Lung microvascular endothelial cell (primary cell): ENCODE measurements at places on chromosomes 7 and 10. TPM values are rescaled to one million over a fixed set of nuclear protein-coding genes. Genes with fewer than 3 reads are reported as not detected.

DNA sequence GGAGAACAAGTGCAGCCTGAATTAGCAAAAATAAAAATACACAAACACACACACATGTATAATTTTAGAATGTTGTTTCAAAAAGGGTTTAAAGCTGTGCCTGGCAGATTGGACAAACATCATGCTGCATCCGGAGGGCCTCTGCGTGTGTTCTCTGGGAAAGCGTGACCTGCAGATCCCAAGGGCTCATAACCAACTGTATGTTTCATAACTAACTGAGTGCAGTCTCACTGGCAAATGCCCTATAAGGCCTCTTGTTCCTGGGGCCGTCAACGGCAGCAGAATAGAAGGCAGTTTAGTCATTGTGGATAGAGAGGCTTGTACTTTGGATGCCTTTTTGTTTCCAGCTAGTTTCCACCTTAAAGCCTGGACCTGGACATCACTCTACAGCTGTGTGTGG lies 243.8 kb upstream of the KIAA1217 start:
- DNase-seq: no peak

DNA sequence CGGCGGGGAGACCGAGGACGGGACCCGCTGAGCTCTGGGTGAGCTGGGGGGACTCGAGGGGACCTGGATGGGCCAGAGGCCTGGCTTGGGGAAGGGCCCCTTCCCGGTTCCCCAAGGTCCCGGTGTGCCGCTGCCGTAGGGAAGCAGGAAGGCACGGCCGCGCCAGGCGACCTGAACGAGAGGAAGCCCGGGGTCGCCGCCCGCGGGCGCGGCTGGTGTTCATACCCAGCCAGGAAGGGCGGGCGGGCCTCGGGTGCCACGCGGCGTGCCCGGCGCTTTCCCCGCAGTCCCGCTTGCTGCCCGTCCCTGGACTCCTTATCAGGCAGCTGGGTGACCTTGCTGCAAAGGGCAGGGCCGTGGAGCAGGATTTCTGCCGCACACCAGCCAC lies 38.0 kb downstream of the ZNF777 start:
- peak; percentile 12 for DNase-seq

GRCh38 chr7:77570330-77571011 lies 33.4 kb downstream of the PTPN12 start:
- DNase-seq: peak; percentile 74

GRCh38 chr7:132210821-132211220 lies 365.4 kb downstream of the PLXNA4 start:
- DNase-seq: no peak

- DNase-seq: no peak
Measured at GRCh38 chr7:76405738-76406137, 3.8 kb downstream of the SSC4D start.

GRCh38 chr10:17394854-17395253 lies 59.5 kb downstream of the ST8SIA6 start:
- DNase-seq: no peak

DNA sequence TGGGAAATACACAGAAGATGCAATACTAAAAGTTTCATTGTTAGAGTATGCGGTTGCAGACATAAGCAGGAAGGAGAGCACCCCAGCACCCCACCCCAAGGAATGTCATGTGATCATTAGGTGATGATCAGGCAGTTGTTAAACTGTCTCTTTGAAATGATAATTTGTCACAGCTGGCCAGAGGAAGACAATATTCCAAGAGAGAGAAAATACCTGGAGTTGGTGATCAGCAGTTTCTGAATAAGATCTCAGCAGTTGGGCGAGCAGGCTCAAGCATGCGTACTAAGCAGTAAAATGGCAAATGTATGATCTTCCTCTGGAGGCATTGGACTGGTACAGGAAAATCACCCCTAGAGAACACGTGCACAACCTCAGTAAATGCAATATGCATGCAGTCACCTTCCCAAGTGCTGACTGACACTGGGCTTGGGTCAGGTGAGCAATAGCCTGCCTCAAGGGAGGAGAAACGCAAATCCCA lies 250.1 kb upstream of the MBL2 start:
- no peak for DNase-seq

DNA sequence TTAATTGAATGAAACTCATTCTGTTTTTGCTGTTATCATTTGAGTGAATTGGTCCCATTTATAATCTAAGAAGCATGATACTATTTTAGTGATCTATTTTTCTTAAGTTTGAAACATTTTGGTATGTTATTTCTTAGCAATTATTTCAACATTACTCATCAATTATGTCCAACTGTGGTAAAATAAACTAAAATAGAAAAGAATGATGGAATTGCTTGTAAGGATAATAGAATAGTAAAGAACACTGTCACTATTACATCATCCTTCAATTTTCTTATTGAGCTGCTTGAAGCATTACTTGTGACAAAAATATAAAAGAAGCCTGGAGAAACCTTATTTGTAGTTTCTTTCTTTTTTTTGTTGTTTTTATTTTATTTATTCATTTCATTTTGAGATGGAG lies 42.4 kb downstream of the ZNF487 start:
- no peak for DNase-seq

- DNase-seq: no peak
Measured at GRCh38 chr7:29086545-29086944, 59.8 kb downstream of the CPVL start.

- no peak for DNase-seq
Measured at GRCh38 chr10:45544191-45544590, 128.4 kb downstream of the ZFAND4 start.

- DNase-seq: no peak
Measured at GRCh38 chr10:110267276-110267675, 37.4 kb downstream of the SMNDC1 start.

DNA sequence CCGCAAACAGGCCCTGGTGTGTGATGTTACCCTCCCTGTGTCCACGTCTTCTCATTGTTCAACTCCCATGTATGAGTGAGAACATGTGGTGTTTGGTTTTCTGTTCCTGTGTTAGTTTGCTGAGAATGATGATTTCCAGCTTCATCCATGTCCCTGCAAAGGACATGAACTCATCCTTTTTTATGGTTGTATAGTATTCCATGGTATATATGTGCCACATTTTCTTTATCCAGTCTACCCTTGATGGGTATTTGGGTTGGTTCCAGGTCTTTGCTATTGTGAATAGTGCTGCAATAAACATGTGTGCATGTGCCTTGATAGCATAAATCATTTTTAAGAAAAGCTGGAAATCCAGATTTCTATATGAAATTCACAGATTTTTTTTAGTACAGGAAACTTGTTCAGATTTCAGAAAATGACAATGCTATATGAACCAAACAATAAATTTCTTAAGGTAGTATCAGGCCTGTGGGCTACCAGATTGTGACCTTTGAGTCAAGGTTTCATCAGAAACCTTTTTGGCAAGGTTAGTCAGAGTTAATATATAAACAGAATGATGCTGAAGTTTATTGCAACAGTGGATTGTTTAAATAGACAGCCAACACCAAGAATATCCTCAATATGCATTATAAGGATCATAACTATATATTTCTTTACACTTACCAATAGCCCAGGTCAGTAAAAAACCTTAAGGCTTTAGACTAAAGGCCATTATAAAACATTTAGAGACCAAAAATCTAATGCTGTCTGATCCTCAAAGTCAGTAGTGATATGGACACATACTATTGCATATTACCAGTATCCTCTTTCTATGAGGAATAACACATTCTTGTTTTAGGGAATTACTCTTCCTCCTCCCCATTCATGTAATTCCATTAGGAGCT lies 68.7 kb upstream of the PAPSS2 start:
- no peak for DNase-seq

Gene ZNF804B
- not detected in 2 replicates for total RNA-seq

Gene OR6B1
- total RNA-seq: not detected in 2 replicates

Gene CC2D2B
- 0.22 TPM in 1 of 2 replicates, not detected in the other for total RNA-seq

Gene MUC3A
- not detected in 2 replicates for total RNA-seq

Gene FOXI2
- not detected in 2 replicates for total RNA-seq

Gene CACNA2D1
- 4.6 and 7.6 TPM in 2 replicates for total RNA-seq

Gene JAKMIP3
- under 0.01 and 0.20 TPM in 2 replicates for total RNA-seq
